Endodermal cell (in vitro differentiated cells): ENCODE measurements at places on chromosomes 4 and X. TPM values are rescaled to one million over a fixed set of nuclear protein-coding genes. Genes with fewer than 3 reads are reported as not detected.

C4orf51 gene
- total RNA-seq, result not detected in 3 replicates

NPFFR2 gene
- 1.5 and 1.8 TPM in 2 replicates for total RNA-seq

NCBP2L gene
- not detected in 2 replicates for total RNA-seq

GRCh38 chr4:123449780-123450179 lies 53.2 kb downstream of the SPRY1 start:
- no peaks in the 10 kb centered on the region for H3K36me3 ChIP-seq
- H3K4me1 ChIP-seq, result peaks cover 9% of the 10 kb centered on the region
- H3K27ac ChIP-seq, result no peak overlapping the region

- H3K4me3 ChIP-seq, result no peak overlapping the region
- no peak for DNase-seq
- peaks cover 12% of the 10 kb centered on the region for H3K27me3 ChIP-seq
- H3K36me3 ChIP-seq, result no peaks in the 10 kb centered on the region
These were observed 4.8 kb upstream of the RGS12 start for GRCh38 chr4:3287972-3288570.

DNA sequence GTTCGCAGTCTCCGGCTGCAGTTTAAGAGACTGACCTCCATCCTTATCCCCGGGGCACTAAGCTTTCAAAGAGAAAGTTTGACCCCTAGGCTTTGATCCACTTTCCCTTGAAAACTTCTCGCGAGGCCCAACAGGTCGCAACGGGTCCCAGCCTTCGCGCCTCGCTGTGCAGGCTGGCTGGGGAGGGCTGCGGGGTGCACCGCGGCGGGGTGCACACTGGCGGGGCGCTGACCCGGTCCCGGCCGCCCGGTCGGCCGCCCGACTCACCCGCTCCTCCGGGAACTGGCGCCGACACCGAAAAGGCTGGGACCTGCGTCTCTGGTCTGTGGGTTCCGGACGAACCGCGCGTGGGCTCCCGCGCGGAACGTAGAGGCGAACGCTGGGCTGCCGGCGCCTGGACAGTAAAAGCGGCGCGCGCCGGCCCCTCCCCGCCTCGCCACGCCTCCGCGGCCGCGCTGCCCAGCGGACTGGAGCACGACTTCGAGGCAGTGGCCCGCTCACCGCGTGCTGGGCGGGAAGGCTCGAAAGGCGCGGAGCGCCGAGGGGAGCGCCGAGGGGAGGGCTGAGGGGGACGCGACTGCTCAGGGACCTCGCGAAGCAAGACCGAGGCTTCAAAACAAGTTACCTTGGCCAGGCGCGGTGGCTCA lies at the start of gene TAF7L:
Gene TAF7L (minus strand): TSS at position 378 of the 647 bp plus-strand sequence. CDS start 3,791 bp downstream, outside the sequence.
- H3K4me3 ChIP-seq, result no peak within 1 kb of the TSS
- no peaks in the 10 kb centered on the region for H3K27me3 ChIP-seq
- no peak for DNase-seq
- H3K27ac ChIP-seq, result no peak within 1 kb of the TSS

- H3K36me3 ChIP-seq, result no peaks in the 10 kb centered on the region
- DNase-seq, result no peak
These were observed 77.2 kb upstream of the DHRSX start for GRCh38 chrX:2577844-2578466.

DNA sequence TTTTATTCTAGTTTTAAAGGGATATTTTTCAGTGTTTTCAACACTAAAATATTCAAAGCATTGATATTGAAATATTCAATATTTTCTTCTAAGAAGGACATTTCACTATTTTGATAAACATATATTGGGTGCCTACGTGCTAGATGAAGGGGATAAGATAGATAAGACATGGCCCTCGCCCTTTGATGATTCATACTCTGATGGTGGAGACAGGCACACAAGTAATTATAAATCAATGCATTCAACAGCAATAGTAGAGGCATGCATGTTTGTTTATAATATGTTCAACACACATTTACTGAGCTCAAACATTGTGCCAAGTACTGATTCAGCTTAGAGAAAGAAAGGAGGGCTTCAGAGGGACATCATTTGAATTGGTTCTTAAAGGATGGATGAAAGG lies 22.7 kb downstream of the TMEM47 start:
- no peaks in the 10 kb centered on the region for H3K27me3 ChIP-seq
- H3K4me3 ChIP-seq, result no peak overlapping the region
- peaks cover 2% of the 10 kb centered on the region for H3K4me1 ChIP-seq
- peaks cover 16% of the 10 kb centered on the region for H3K36me3 ChIP-seq
- no peak overlapping the region for H3K27ac ChIP-seq
- no peak for DNase-seq

DNA sequence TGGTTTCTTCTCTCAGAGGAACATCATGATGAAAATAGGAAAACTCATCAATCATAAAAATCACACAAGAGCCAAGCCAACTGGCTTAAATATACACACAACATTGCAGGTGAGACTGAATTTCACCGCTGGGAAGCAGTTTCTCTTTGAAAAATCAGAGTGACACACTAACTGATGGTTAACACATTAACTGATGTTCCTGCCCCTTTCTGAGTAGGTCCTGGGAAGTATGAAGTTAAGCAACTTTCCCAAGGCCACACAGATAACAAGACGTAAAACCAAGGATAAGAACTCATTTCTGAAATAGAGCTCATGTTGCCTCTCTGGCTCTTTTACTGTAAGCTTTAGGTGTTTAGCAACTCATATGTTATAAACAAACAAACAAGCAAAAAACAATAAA lies 813.7 kb upstream of the HS3ST1 start:
- DNase-seq, result no peak
- no peaks in the 10 kb centered on the region for H3K4me1 ChIP-seq
- no peaks in the 10 kb centered on the region for H3K27me3 ChIP-seq
- no peak overlapping the region for H3K27ac ChIP-seq
- H3K36me3 ChIP-seq, result no peaks in the 10 kb centered on the region

DNA sequence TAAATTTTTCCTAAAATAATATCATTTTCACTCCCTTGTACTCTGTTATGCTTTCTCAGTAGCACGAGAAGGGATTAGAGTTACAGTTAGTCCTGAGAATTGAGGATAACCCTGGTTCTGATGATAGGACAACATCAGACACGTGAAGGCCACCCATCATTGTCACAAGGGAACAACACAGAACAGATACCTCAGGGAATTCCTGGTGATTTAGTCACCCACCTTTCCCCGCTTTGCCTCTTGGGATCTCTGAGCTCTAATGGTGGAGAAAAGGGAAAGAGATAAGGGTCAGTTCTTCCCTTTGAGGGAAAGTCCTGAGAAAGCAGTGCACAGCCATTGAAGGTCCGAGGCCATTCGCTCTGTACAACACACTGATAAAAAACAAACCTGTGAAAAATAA lies 112.3 kb upstream of the GALNT7 start:
- no peak overlapping the region for H3K27ac ChIP-seq
- no peaks in the 10 kb centered on the region for H3K4me1 ChIP-seq
- peaks cover 21% of the 10 kb centered on the region for H3K27me3 ChIP-seq
- H3K4me3 ChIP-seq, result no peak overlapping the region
- no peaks in the 10 kb centered on the region for H3K36me3 ChIP-seq

GRCh38 chrX:111837197-111837596 lies 38.8 kb upstream of the TRPC5OS start:
- peak; percentile 36 for DNase-seq
- no peak overlapping the region for H3K4me3 ChIP-seq
- no peak overlapping the region for H3K27ac ChIP-seq
- no peaks in the 10 kb centered on the region for H3K36me3 ChIP-seq

DNA sequence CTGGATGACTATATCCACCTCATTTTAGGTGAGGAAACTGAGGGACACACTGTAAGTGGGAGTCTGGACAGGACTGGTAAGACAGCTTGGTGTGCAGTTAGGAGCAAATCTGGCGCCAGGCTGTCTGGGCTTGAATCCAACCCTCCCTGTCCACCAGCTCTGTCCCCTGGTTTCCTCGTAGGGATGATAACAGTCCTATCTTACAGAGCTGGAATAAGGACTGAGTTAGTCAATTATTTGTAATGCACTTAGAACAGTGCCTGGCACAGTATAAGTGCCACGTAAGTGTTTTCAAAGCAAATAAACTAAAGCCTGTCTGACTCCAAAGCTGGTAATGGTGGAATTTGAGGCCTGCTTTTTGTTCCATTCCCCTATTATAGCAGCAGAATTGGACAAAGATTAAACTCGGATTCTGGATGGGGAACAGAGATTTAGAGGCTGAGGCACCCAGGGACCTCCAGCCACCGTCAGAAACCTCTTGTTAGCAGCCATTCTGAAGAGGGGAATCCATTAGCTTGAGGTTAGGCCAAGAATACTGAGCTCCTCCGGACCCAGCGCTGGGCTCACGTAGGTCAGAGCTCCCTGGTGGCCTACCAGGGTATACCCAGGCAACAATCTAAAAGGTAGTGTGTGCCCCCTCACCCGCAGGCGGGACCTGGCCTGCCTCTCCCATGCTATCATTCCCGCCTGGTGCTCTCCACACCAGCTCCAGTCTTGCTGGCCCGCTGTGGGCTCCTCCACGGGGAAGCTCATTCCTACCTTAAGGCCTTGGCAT lies 102.1 kb downstream of the UCHL1 start:
- H3K4me3 ChIP-seq, result no peak overlapping the region
- peak; percentile 88 for DNase-seq
- no peaks in the 10 kb centered on the region for H3K36me3 ChIP-seq
- peaks cover 41% of the 10 kb centered on the region for H3K27me3 ChIP-seq
- H3K4me1 ChIP-seq, result peaks cover 14% of the 10 kb centered on the region

DNA sequence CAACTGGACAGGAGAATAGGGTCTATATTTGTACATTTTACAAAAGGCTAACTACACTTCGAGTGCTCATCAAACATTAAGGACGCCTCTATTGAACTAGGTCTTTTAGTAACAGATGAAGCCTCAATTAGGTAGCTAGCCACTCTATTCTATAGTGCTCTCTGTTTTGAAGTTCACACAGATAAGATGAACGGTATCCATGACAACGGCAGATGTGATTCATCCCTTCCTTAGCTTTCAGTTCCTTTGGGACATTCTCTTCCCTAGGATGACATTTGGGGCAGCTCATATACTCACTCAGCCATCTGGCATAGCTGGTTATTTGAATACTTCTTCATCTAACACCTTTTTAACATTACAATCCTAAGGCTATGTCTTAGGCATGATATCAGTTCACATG lies 62.4 kb upstream of the WDFY3 start:
- H3K27me3 ChIP-seq, result no peaks in the 10 kb centered on the region
- H3K36me3 ChIP-seq, result no peaks in the 10 kb centered on the region
- H3K4me3 ChIP-seq, result no peak overlapping the region
- H3K4me1 ChIP-seq, result no peaks in the 10 kb centered on the region
